ENCODE measurements at places on chromosomes 5 and 9.

DNA sequence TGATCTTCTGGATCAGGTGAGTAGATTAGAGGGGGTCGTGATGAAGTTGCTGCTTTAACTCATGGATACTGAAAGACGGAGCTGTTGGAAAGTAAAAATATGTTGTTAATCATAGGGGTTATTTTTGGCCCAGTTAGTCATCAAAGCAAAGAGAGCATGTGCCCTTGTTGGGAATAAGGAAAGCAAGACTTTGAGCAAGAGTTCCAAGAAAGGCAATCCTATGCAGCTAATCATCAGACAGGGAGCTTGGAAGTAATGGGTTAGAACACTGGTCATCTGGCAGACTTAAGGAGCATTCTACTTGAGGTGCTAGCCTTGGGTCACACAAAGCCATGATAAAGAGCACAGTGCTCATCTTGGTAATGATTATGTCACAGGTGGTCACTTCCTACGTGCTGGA lies 18.3 kb downstream of the ASPN start:
- DNase-seq, result no peak

DNA sequence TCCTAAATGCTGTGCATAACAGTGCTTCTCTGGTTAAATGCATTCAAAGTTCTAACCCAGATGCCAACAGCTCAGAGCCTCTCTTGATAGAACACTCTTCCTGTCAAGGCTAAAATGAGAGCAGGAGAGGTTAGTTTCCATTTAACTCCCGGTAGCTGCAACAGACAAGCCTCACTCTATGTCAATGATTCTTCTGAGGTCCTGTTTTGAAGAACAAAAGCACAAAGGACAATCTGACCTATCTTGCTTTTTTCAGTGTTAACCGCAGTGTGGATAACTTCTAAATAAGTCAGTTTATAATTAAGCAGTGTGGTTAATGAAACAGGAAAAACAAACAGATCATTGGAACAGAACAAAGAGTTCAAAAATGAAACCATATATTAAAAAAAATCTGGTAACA lies 80.7 kb downstream of the ANKRD55 start:
- no peak for DNase-seq

DNA sequence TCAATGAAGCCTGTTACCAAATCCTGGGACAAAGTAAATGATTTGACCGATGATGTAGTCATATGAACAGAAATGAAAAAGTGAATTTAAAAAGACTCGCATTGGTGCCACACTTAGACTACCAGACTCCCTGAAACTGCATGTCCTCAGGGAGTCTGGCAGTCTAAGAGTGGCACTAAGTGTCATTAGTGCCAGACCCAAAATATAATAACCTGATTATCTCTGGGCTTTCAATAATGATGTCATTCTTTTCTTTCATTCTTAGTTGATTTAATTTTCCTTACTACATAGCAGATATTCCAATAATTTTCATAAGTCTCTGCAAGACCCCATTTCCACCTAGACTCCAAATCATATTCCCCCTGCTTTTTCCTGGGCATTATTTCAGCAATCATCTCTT lies 59.0 kb downstream of the OR2K2 start:
- DNase-seq, result no peak

DNA sequence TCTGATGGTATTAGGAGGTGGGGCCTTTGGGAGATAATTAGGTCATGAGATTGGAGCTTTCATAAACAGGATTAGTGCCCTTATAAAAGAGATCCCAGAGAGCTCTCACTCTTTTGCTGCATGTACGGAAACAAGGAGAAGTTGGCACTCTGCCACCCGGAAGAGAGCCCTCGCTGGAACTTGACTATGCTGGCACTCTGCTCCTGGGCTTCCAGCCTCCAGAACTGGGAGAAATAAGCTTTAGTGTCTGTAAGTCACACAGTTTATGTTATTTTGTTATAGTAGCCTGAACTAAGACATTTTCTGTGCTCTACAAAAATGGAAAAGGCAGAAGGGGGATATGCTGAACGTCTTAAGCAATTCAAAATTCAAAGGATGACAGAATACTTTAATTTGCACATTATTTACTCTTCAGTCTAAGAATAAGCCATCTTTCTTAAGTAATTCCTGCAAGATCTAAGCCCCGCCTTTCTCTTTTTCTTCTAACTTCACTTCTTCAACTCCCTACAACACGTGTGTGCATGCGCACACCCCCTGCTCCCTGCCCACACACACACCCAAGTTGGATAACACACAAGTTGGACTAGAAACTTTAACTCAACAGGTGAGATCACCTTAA lies 17.3 kb downstream of the NFIB start:
- no peak for DNase-seq

DNA sequence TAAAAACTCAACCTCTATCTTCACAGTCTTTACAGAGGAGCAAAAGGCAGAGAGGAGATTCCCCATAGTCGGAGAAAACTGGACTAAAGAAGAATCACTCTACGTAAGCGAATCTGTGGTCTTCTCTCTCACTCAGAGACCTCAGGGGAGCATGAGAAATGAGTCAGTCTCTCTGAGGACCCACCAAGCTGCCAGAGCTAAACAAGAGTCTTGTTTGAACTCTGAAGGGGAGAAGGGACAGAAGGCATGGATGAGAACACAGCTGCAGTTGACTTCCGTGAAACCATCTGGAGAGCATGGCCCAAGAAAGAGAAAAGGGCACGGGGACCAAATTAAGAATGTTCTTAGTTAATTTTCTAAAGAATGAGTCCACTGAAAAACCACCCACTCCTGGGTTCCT lies 12.8 kb upstream of the MAN2A1 start:
- no peak for DNase-seq

- no peak for DNase-seq
These were observed 8.0 kb downstream of the CEP72 start for GRCh38 chr5:620152-620551.

GRCh38 chr9:76352026-76352620 lies 42.1 kb downstream of the RFK start:
- DNase-seq, result no peak

GRCh38 chr9:7794196-7794595 lies 5.4 kb downstream of the DMAC1 start:
- DNase-seq, result no peak

DNA sequence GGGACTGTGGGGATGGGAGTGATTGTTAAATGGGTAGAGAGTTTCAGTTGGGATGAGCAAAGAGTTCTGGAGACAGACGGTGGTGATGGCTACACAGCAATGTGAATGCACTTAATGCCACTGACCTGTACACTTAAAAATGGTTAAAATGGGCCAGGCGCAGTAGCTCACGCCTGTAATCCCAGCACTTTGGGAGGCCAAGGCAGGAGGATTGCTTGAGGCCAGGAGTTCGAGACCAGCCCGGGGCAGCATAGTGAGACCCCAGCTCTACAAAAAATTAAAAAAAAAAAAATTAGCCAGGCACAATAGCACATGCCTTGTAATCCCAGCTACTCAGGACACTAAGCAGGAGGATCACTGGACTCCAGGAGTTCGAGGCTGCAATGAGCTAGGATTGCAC lies 7.7 kb downstream of the LMAN2 start:
- no peak for DNase-seq

Measured in stimulated activated CD4-positive, alpha-beta T cell treated with anti-CD3 and anti-CD28 coated beads, TNF-alpha, amount 100 ng/mL, for 4 hours (primary cell).